ENCODE measurements at places on chromosomes 7 and 10.

GRCh38 chr10:132223156-132223590, 36.4 kb downstream of the DPYSL4 start:
- no peak for DNase-seq

- DNase-seq: no peak
These were observed 71.7 kb upstream of the DOCK1 start for GRCh38 chr10:126833542-126833941.

DNA sequence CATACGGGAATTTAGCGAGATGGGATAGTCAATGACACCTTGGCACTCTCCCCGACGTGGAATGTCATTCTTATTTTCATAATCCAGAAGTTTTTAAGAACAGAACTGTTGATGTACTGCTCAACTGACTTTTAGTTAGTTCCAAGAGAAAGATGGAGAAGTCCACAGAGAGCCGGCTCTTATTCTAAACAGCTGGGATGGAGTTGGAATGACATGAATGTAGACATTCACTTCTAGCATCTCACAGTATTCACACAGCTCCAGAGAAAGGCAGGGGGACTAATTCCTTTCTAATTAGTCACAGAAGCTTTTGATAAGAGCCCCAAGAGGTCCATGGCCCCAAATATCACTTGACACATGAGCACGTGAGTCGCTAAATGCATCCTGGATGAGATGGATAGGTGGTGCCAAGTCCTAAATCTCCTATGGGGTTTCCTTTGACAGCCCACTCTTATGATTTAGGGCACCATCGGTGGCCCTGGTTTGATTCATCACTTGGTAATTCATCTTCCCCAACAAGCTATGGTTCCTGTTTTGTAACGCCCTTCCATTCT, 420.3 kb upstream of the AUTS2 start:
- no peak for DNase-seq

GRCh38 chr7:2953099-2953498, 90.6 kb downstream of the CARD11 start:
- no peak for DNase-seq

DNA sequence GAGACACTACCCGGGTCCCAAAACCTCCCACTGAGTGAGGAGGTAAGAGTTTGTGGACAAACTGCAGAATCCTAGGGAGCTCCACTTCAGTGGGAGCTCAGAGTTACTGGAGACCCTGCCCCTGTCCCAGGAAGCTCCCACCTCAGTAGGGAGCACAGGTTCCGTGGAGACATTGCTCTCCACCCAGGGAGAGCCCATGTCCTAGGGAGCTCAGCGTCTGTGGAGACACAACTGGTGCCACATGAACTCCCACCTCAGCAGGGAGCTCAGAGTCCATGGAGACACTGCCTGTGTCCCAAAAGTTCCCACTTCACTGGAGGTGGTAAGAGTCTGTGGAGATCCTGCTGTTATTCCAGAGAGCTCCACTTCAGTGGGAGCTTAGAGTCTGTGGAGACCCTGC, 6.3 kb downstream of the MYO1G start:
- no peak for DNase-seq
